Stimulated activated CD8-positive, alpha-beta memory T cell treated with anti-CD3 and anti-CD28 coated beads, Interleukin-15, amount 100 ng/mL, for 4 hours (primary cell): ENCODE measurements at places on chromosomes 3 and 15.

- no peak for DNase-seq
Observed at GRCh38 chr3:56969851-56970250, 90.6 kb upstream of the SPATA12 start.

DNA sequence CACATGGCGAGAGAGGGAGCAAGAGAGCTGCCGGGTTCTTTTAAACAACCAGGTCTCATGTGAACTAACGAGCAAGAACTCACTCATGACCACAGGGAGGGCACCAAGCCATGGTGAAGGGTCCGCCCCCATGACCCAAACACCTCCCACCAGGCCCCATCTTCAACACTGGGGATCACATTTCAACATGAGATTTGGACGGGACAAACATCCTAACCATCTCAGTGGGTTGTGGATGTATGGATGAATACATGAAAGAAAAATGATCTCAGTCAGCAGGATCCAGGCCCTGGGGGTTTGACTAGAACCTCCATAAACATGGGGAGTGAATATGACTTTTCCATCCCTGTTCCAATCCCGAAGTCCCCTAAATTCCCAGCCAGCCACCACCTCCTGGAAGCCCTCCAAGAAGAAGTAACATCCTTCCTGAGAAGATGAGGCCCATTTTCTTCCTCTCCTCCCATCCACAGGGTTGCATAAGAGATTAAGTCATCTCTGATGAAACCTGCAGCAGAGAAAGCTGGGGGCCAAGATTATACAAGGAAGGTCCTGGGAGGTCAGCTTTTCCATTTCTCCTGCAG lies 9.5 kb downstream of the CAV3 start:
- no peak for DNase-seq

GRCh38 chr15:89815769-89816168 lies 1.1 kb upstream of the ANPEP start:
- DNase-seq, result no peak

DNA sequence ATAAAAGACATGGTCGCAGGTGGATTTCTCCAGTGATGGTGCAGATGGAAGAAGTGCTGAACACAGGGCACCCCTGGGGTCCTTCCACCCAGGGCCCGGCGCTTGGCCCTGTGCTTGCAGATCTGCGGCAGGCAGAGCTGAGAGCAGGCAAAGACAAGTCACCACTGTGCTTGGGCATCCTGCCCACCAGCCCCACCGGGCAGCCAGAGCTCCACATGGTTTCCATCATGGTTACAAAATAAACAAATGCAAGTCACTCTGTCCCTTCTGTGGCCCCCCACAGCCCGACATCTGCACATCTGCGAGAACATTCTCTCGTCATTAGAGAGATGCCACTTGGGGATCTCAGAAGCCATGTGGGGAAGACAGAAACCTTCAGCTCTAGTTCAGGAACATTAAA lies 37.6 kb upstream of the SFMBT1 start:
- no peak for DNase-seq

DNA sequence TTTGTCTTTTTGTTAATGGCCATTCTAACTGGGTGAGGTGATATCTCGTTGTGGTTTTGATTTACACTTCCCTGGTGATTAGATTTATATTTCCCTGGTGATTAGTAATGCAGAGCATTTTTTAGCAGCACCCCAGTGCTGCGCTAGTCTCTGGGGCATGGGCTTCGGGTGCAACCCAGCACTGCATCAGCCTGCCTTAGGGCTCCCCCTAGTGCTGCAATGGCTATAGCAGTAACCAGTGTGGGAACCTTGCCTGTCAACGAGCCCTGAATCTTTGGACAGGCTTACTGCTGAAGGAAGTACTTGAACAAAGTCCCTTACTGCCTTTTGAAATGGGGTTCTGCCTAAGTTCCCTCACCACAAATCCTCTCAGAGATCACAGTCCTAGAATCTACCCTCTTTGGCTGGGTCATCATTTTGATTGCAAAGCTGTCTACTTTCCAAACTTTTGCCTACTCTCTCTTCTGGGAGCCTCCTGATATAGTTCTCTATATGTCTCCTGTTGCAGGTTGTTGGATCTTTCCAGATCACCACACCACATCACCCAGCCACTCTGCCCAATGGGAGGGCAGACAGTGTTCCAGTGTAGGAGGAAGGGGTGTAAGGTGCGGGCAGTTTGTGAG lies 79.2 kb upstream of the CCNL1 start:
- peak; percentile 26 for DNase-seq

DNA sequence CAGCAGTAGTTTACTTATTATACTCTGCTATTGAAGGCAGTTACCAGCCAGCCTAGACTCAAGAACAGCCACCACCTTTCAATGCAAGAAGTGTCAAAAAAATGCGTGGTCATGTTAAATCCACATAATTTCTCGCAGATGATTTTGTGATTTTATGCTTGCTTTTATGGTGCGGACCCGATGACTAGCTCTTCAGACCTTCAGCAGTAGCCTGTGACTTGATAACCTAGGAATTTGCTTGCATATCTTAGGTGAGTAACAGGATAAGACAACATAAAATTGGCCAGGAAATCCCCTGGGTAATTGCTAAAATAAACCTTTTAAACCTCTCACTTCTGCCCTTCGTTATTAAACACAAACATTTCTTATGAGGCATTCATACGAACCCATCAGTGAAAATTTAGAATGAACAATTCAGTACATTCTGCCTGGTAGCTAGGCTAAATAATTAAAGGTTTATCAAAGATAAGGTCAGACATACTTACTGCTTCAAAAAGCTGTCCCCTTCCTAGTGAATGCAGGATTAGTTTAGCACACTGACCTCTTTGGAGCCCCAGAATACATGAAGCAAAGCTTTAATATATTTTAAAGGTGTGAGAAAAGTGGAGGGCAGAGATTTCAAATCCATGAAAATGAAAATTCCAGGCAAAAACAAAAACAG lies 798.8 kb downstream of the OTOL1 start:
- DNase-seq, result no peak

- DNase-seq, result no peak
Observed at GRCh38 chr15:69225355-69226022, 65.1 kb downstream of the GLCE start.

- no peak for DNase-seq
Observed at GRCh38 chr3:50405249-50405648, 45.9 kb upstream of the TMEM115 start.

DNA sequence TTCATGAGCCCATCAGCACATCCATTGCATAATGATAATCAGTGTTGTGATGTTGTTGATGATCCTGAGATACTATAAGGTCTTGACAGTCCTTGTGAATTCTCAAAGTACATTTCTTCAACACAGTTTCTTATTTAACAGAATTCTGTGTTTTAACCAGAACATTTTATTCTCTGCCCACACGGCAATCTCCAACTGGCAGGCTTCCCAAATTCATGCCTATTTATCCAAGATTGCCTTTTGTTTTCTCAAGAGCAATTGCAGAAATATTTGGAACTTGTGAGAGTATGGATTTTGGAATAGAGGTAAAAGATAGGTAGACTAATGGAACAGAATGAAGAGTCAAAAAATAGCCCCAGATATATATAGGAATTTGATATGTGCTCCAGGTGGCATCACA lies 116.0 kb downstream of the UACA start:
- no peak for DNase-seq

GRCh38 chr3:109093561-109093960 lies 24.4 kb downstream of the MORC1 start:
- no peak for DNase-seq

DNA sequence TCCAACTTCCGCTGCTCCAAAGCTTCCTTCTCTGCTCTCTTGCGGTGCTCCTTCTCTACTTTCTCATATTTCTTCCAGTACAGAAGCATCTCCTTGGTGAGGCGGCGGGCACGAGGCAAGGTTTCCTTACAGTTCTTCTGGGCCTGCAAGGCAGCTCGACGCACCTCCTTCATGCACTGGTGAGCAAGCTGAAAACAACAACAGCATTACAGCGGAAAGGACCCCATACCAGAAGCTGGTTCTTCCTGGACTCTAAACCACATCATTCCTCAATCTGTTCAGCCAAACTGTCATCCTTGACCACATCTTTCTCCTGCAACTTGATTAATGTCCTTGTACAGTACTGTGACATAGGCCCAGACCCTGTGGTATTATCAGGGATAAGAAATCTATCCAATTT lies 36.4 kb downstream of the INO80 start:
- DNase-seq, result no peak

DNA sequence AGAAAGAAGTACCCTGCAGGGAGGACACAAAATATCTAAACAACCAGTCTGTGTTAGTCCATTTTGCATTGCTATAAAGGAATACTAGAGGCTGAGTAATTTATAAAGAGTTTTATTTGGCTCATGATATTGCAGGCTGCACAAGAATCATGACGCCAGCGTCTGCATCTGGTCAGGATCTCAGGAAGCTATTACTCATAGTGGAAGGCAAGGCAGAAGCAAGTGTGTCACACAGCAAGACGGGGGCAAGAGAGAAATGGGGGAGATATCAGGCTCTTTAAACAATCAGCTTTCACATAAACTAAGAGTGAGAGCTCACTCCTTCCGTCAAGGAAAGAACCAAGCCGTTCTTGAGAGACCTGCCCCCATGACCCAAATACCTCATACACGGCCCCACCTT lies 614.8 kb downstream of the ZIC1 start:
- DNase-seq, result no peak

- no peak for DNase-seq
Observed at GRCh38 chr15:94638183-94638582, 406.8 kb downstream of the MCTP2 start.

- DNase-seq, result no peak
Observed at GRCh38 chr3:157531771-157532170, 28.6 kb upstream of the VEPH1 start.

- no peak for DNase-seq
Observed at GRCh38 chr3:171939578-171939977, 96.4 kb downstream of the TMEM212 start.

DNA sequence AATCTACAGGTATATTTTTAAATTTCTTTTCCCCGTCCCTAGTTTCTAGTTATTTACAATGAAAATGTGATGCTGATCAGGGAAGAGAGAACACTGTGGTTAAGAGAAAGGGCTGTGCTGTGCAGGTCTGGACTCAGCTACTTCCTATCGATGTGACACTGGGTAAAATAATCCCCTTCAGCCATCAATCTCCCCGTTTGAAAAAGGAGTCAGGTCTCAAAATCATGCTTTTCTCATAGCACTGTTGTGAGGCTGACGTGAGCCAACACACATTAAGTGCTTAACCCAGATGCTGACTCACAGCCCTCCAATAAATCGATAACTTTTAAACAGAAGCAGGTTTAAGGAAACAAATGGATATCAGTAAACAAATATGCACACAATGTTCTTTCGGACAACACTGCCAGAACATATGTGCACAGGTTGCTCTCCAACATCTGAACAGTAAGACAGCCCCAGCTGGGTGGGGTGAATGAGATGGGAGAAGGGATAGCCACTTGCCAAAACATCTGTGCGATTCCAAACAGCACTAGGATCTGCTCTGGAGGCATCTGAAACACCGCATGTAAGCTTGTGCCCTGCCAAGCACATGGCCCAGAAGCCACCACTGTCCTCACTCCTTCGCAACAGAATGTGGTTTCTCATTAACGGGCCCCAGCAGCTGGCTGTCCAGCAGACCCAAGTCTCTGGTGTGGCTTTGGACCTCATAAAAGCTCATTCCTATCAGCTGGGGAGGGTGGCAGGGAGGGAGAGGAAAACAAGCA lies 143.2 kb upstream of the PRICKLE2 start:
- no peak for DNase-seq

GRCh38 chr15:92904722-92905571 lies 4.8 kb downstream of the CHD2 start:
- no peak for DNase-seq

DNA sequence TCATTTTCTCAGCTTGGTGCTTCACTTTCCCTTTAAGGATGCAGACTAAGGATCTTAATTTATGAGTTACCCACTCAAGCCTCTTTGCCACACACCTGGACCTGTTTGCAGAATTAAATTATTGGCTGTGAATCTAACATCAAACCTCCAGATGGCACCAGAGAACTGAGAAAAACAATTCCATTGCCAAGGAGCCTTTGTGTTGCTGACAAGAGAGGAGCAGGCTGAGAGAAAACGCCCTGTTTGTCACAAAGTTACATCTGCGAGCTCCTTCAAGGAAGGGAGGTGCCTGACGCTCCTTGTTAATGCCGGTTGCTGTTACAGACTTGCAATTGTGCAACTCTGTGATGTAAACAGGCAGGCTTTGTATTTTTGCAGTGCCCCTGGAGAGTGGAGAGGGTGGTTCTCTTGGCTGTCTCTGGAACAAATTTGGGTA lies 36.3 kb upstream of the TMC3 start:
- no peak for DNase-seq

DNA sequence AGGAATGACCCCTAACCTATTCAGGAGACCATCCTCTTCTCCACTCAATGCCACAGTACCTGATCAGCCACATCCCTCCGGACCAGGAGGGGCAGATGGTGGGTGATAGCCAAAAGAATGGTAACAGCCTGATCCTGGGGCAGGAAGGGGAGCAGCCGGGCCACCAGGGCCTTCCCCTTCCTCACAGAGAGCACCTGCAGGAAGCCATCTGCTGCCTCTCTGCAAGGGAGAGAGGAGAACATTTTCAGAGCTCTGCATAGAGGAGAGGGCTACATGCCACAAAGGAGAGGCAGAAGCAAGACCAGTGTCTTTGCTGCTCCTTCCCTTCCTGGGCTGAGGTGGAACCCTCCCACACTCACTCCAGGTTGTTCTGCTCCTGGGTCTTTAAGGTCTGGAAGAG lies 5.5 kb upstream of the SPG11 start:
- no peak for DNase-seq

DNA sequence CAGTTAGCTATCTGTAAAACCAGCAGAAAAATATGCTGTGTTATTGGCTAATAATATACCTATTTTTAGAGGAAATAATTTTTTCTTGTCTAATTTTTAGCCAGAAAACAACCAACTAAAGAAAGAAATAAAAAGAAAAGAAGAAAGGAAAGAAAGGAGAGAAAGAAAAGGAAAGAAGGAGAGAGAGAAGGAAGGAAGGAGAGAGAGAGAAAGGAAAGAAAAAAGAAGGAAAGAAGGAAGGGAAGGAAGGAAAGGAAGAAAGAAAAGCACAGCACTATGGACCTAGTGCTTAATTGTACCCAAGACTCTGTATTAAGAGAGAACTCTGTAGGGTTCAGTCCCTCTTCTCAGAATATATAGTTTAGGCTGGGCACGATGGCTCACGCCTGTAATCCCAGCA lies 3.3 kb upstream of the PAQR9 start:
- no peak for DNase-seq

- DNase-seq, result no peak
Observed at GRCh38 chr3:40841570-40842109, 316.9 kb downstream of the ZNF621 start.

- no peak for DNase-seq
Observed at GRCh38 chr3:11610044-11610671, 33.6 kb downstream of the VGLL4 start.

GRCh38 chr3:175246766-175247165 lies 387.6 kb downstream of the NAALADL2 start:
- no peak for DNase-seq

- DNase-seq, result peak; percentile 8
Observed at GRCh38 chr15:65081758-65082157, 5.2 kb downstream of the KBTBD13 start.

GRCh38 chr3:46604127-46604526 lies 8.2 kb upstream of the FAM240A start:
- no peak for DNase-seq
